ENCODE measurements at places on chromosomes 16 and 17.

GRCh38 chr17:10294180-10294579 is 78.6 kb downstream of the MYH13 start:
- no peak for DNase-seq

- peak; percentile 53 for DNase-seq
Observed at GRCh38 chr16:81752225-81752875, 26.7 kb upstream of the PLCG2 start.

DNA sequence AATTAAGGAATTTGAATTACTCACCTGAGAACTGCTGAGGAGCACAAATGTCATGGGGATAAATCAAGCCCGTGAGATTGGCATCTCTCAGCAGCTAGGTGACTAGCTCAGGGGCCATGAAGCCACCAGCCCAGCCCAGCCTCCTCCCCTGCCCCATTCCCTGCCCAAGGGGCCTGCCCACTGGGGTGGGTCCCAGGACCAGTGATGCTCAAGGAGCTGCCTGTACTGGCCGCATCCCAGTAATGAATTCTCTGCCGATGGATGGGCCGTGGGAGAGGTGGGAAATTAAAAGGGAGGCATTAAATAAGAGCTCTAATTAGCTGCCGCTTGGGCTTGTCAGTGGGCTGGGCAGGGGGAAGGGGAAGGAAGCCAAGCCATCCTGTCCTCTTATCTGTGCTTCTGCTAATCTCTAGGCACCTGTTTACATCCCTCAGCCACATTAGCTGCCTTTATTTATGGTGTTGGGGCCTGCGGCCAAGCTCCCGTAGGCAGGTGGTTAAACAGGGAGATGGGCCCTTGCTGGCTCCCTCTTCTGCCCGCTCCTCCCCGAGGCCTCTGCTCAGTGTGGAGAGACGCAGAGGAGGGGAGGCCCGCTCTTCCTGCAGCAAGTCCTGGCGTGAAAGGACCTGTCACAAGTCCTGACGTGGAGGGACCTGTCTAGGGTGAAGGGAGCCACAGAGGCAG is 48.8 kb downstream of the PIPOX start:
- no peak for DNase-seq

GRCh38 chr17:79915850-79916430 is 76.7 kb upstream of the CBX4 start:
- peak; percentile 87 for DNase-seq

GRCh38 chr16:67299269-67299668 is 19.9 kb downstream of the PLEKHG4 start:
- peak; percentile 49 for DNase-seq

GRCh38 chr17:65047941-65048340 is 8.6 kb downstream of the GNA13 start:
- no peak for DNase-seq

- no peak for DNase-seq
Observed at GRCh38 chr17:33242375-33243124, 50.5 kb downstream of the ASIC2 start.

GRCh38 chr16:2857451-2858244 is at the start of gene PRSS22:
Gene PRSS22 (minus strand): TSS chr16:2858170. CDS start chr16:2858104, 66 bp downstream.
- DNase-seq, result peak; percentile 77

GRCh38 chr17:78361225-78361701 is 1.4 kb upstream of the SOCS3 start:
- no peak for DNase-seq

DNA sequence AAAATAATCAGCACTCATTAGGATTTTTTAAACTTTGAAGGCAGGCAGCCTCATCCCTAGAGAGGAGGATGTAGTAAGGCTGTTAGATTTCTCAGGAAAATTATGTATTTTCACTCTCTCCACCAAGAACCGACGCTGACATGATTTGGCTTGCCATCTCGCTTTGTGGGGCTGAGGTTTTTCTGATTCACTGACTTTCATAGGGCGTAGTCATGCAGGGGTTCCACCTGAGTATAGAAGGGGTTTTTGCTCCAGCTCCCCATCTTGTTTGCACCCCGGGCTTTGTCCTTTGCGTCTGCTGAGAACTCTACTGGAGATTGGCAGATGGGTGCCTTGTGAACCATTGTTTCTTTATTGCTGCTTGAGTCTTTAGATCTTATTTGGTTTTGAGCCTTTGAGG is 20.2 kb downstream of the TOM1L1 start:
- DNase-seq, result no peak

GRCh38 chr16:76946879-76947278 is 244.1 kb upstream of the MON1B start:
- DNase-seq, result no peak

DNA sequence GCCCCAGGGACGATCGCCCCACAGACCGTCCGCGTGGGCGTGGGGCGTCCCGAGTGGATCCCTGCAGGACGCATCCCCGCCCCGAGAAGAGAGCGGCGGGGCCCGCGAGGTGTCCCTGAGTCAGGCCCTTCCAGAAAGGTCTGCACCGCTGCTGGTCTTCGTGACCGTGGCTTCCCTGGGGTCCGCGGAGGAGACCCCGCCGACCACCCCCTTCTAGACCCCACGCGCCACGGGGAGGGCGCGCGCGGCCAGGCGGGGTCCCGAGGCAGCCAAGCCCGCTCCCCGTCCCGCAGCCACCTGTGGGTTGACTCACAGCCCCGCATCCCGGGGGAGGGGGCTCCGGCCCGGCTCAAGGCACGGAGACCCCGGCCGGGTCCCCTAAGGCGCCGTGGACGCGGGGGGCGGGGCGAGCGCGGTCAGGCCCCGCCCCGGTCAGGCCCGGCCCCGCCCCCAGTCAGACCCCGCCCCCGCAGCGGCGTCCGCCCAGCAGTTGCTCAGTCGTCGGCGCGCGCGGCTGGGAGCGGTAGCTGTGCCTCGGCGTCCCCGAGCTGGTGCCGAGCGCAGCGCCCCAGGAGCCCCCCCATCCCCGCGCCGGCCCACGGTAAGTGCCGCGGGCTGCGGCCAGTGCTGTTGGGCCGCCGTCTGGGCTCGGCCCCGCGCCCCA is at the start of gene BAIAP3:
Gene BAIAP3 (plus strand): TSS at position 497 of the 664 bp plus-strand sequence. CDS start 4,905 bp downstream, outside the sequence.
- peak; percentile 93 for DNase-seq

DNA sequence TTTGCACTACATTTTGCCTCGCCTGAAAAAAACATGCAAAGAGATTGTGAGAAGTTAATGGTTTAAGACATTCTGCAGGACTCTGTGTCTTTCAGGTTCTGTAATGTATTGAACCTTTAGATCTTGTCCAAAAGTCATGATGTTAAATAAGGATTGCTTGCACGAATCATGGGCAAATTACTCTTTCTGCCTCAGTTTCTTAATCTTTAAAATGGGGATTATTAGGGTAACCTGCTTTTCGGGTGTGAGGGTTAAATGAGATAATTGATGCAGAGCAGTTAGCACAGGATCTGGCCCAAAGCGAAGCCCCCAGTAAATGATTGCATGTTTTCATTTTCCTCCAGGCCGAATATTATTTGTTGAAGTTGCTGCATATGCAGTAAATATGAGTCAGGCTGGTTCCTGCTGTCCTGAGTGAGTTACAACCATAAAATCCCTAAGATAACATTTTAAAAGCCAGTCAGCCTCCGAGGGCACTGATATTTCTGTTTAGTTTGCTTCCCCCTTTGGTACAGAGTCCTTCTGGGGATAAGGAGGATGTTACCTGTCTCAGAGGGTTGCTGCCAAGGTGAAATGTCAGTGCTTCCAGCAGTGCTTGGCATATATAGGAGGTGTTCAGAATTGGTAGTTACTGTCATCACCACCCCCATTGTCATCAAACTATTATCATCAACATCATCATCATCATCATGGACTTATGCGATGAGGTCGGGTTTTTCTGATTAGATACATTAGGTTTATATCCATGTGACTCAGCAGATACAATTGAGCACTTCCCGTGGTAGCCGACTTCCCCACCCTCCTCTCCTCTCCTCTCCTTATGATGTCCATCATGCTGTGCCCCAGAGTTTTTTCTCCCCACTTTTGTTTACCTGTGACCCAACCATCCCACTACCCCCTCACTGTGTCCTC is 20.6 kb upstream of the ARHGAP17 start:
- no peak for DNase-seq

DNA sequence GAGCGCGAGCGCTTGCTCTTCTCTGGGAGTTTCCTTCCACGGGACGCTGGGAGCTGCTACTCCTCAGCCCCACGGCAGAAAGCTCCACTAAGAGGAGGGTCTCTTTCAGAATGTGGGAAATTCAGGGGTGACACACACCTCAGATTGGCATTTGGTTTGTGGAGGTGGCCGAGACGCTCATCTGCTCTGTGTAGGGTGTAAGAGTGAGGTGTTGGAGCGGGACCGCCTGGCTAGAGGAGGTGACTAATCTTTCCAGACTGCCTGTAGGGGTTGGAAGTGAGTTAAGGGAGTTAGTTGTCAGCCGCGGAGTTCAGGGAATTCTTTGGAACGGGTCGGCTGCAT is 735 bp downstream of the PSMD11 start:
- DNase-seq, result peak; percentile 31

- no peak for DNase-seq
Observed at GRCh38 chr17:59494757-59495368, 70.5 kb upstream of the DHX40 start.

DNA sequence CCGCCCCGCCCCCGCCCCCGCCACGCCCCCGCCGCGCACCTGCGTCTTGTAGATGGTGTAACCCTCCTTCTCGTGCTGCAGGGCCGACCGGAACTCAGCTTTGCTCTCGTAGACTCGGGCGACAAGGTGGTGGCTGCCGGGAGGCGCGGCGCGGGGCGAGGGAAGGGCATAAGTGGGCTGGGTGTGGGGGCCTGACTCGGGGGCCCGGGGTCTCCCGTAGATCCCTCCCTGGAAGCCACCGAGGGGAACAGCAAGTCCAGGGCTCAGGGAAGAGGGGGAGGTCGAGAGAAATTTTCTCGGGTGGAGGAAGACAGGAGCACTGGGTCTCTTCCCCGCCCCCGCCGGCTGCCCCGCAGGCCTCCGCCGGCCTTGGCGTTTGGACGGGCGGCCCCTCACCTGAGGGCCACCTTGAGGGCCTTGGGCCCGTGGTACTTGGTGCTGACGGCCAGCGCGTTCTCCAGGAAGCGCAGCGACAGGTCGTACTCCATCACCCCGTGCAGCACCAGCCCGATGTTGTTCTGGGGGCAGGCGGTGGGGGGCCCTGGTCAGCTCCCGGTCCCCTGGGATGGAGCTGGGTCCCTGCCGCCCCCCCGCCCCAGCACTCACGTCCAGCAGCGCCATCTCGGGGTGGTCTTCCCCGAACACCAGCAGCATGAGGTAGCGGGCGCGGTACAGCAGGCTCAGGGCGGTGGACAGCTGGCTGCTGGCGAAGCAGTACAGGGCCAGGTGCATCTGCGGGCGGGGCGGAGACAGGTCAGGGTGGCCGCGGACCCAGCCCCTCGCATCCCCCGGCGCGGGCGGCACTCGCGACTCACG is 19.4 kb downstream of the CLUH start:
- DNase-seq, result peak; percentile 21

DNA sequence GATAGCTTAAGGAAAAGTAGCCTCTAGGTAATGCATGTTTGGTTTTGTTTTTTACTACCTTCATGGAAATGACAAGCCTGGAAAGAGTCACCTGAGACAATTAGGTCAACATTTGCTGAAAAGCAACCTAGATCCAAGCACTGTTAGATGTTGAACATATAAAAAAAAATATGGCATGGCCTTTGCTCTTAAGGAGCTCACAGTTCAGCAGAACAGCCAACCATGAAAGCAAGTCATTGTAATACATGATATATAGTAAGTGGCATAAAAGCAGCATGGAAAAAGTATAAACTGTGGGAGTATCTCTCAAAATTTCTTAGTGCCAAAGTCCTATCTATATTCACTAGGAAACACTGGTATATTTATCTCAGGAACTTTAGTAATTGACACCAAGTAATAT is 31.6 kb downstream of the CFDP1 start:
- DNase-seq, result no peak

- no peak for DNase-seq
Observed at GRCh38 chr17:20966870-20967269, 75.9 kb downstream of the USP22 start.

- no peak for DNase-seq
Observed at GRCh38 chr17:83128306-83129240, 49.2 kb downstream of the METRNL start.

DNA sequence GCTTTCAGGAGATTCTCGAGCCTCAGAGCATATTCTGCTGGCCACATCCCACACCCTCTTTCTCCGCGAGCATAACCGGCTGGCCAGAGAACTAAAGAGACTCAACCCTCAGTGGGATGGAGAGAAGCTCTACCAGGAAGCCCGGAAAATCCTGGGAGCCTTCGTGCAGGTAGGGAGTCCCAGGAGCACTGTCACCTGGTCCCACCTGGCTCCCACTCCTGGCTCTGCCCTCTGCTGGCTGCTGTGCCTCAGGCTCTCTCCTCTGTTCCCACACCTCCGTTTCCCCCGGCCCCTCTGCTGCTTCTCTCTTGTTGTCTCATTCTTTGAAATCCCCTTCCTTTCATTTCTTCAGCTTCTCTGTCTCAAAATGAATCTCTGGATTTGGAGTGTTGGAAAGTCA is 16.4 kb downstream of the LPO start:
- no peak for DNase-seq

- no peak for DNase-seq
Observed at GRCh38 chr17:49913226-49914095, 55.5 kb upstream of the DLX4 start.

GRCh38 chr16:31696968-31697743 is 169.5 kb downstream of the AHSP start:
- DNase-seq, result no peak

GRCh38 chr17:15000661-15001060 is 264.5 kb downstream of the PMP22 start:
- DNase-seq, result no peak

DNA sequence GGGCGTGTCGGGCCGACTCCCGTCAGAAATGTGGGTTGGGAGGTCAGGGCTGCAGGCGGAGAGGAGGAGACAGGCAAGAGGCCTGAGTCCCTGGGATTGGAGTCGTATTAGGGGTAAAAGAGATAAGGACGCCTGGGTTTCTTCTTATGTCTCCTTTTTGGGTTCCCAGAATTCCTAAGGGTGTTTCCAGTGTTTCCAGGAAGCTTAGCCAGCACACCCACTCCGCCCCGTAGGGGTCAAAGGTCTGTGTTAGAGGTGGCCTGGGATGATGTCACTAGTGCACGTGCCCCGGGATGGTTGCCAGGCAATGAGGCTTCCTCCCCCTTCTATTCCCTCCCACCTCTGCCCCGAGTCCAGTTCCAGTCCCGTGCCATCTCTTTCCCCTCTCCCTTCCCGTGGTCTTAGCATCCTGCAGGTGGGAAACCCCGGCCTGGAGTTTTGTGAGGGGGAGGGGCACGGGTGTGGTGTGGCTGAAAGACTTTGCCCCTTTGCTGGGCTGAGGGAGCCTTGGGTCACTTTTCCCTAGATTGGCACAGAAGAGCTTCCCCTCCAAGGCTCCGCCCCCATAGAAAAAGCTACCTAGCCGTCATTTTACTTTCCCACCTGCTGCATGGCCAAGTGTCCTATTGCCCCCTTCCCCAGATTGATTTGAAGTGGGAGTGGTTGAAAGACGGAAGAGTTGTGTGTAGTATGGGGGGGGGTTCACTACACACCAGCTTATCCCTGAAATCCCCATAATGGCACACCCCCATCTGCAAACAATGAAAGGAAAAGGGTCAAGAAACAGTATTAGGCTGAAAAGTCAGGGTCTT is 2.8 kb downstream of the KDM6B start:
- peak; percentile 96 for DNase-seq

DNA sequence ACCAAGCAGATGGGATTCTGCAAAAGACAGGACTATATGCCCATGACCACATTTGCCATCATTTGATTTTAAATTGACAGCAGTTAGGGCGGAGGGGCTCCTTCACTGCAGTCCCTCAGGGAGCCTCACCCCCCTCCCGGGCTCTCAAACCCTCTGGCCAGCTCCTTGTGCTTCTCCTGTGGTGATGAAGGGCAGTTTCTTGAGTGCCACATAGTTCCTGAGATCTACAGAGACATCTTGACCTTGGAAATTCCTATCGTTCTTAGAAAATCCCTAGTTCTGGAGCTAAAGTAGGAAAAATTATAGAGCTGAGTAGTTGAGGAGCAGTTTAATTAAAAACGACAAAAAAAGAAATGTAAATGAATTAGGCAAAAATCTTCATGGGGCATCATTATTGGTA is 231.5 kb downstream of the CCDC182 start:
- DNase-seq, result no peak

All from upper lobe of left lung (tissue), 6 donors.